Nephron progenitor cell (in vitro differentiated cells): ENCODE measurements at places on chromosomes 7 and 10.
A peak's percentile ranks its signal among the peaks of the same experiment; 100 is the strongest.

- DNase-seq = no peak
Measured at GRCh38 chr7:70773406-70773805, 358.5 kb upstream of the GALNT17 start.

GRCh38 chr10:42367532-42368230 lies 270.7 kb downstream of the ZNF33B start:
- no peak for DNase-seq

DNA sequence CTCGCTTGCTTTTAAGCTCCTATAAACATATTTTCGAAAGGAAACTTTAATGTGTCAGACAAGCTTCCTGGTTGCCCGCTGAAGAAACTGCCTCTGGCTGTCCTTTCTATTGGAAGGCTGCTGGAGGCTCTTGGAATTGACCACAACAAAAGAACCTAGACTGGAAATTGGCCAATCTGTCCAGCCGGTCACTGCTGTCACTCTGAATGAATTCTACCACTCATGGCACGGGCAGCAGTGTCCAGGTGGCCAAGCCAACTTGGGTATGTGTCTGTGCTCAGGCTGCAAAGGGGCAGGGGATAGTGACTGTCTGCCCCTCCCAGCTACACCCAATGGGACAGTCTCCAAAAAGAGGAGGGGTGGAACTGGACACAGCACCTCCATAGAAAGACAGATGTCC lies 57.6 kb downstream of the CDH23 start:
- no peak for DNase-seq

GRCh38 chr7:138223402-138223879 lies 147.2 kb downstream of the AKR1D1 start:
- DNase-seq = no peak

GRCh38 chr10:101767600-101767945 lies 8.3 kb downstream of the FGF8 start:
- no peak for DNase-seq

GRCh38 chr10:21926358-21926925 lies 77.1 kb downstream of the DNAJC1 start:
- no peak for DNase-seq

GRCh38 chr10:33334805-33335550 lies 511 bp upstream of the NRP1 start:
- peak; percentile 78 for DNase-seq

- no peak for DNase-seq
Measured at GRCh38 chr10:95664543-95664942, 8.0 kb upstream of the ALDH18A1 start.

GRCh38 chr10:30313579-30314350 lies 35.3 kb downstream of the MTPAP start:
- DNase-seq = no peak
